ENCODE measurements at places on chromosomes 6 and 20.

- no peak for DNase-seq
Measured at GRCh38 chr6:132785936-132786335, 12.5 kb downstream of the SLC18B1 start.

- no peak for DNase-seq
Measured at GRCh38 chr20:1876217-1876921, 18.8 kb upstream of the SIRPA start.

DNA sequence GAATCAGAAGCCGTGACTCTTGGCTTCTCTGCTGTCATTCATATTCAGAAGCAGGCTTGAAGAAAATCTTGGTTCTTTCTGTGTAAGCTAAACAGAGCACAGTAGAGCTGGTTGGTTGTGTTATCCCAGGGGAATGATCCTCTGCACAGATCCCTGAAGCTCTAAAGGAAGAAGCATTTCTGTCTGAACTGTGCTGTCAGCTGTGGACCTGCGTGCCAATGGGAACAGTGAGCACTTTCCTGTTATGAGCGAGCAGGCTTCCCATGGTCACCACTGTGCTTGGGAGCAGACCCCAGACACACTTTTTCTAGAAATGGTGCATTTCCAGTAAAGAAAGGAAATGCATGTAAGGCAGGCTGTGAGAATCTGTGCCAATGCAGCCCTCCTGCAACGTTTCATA lies 490.2 kb downstream of the EPM2A start:
- DNase-seq, result no peak

- no peak for DNase-seq
Measured at GRCh38 chr20:9031991-9032390, 36.9 kb upstream of the PLCB4 start.

DNA sequence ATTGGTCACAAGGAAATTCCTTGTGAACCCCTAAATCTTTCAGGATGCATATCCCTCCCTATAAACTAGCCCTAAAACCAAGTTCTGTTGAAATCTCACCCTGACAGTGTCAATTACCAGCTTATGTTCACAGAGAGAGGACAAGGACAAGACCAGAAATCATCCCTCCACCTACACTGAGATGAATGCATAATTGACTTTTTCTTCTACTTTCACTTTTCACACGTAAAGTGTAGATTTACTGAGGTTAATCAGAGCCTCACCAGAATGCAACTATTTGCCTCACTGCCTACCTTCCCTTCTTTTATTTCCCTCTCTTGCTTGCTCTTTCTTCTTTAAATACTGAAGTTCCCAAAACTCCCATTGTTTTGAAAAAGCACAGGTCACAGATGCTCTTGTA lies 15.3 kb upstream of the NKAIN2 start:
- no peak for DNase-seq

DNA sequence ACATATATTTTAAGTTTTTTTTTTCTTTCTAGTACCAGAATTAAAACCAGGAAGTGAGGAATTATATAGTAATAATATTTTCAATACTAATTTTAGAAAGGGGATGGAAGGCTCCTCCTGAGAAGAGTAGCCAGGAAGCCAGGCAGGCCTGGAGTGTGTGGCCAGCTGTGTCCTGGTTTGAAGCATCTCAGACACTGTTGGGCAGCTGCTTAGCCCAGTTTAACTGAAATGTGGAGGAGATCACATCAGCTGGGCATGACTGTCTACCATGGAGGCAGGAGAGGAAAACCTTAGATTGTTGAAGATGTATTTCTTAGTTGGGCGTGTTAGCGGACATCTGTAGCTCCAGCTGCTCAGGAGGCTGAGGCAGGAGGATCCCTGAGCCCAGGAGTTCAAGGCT lies 142.2 kb downstream of the ARID1B start:
- DNase-seq, result no peak

DNA sequence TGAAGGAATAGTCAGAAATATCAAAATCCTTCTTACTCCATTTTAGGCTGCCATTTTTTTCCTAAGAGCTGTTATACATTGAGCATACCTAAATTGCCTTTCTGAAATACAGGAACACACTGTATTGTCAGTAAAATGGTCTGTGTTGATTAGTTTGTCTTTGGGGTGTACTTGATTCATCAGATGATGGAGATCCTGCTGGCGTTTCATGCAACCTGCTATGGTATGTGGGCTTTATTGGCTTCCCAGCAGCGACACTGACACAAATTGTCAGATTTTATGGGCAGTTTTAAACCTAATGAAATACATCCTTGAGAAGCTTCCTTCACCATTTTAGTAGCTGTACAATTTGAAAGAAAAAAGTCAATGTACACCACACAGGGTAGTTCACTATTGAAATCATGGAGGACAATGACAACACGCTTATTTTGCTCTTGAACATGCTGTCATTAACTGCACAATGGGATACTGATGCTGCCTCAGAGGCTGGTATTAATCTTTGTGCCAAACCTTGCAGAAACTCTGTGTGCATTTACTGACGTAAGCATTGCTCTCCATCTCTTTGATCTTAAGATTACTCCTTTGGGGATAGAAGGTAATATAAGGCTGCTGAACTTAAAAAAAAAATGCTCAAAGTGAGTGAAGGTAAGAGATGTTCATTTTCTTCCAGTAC lies 124.9 kb downstream of the LAMA2 start:
- no peak for DNase-seq

- DNase-seq, result no peak
Measured at GRCh38 chr20:8525017-8525343, 392.9 kb downstream of the PLCB1 start.

GRCh38 chr6:45365036-45365435 lies 12.7 kb downstream of the SUPT3H start:
- DNase-seq, result no peak

GRCh38 chr20:62363920-62364851 lies 2.9 kb downstream of the LAMA5 start:
- no peak for DNase-seq

DNA sequence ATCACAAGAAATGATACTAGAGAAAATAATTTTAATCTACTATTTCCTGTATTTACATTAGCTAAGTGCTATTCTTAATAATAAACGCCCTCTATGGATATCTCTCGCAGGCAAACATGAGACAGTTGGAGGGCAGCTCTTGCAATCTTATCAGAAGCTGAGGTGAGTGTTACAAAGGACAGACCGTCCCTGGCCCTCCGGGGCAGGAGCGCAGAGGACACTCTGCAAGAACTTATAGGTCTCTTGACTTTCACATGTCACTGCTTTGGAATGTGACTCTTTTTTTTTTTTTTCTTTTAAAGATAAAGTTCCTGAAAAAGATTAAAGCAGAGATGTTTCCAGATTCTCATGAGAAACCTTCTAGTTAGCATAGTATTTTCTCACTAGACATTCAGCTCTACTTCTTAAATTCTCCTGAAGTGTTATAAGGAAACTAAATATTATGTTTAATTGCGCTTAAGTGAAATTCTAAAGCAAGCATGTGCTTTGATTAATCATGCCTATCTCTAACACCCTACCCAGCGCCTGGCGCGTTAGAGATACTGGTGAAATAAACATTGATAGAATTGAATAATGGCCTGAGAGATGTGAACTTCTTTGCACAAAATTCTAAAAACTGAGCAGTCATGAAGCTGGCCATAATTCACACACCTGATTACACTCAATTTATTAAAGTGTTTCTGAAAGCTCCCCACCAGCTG lies 57.4 kb downstream of the SYTL3 start:
- DNase-seq, result no peak

DNA sequence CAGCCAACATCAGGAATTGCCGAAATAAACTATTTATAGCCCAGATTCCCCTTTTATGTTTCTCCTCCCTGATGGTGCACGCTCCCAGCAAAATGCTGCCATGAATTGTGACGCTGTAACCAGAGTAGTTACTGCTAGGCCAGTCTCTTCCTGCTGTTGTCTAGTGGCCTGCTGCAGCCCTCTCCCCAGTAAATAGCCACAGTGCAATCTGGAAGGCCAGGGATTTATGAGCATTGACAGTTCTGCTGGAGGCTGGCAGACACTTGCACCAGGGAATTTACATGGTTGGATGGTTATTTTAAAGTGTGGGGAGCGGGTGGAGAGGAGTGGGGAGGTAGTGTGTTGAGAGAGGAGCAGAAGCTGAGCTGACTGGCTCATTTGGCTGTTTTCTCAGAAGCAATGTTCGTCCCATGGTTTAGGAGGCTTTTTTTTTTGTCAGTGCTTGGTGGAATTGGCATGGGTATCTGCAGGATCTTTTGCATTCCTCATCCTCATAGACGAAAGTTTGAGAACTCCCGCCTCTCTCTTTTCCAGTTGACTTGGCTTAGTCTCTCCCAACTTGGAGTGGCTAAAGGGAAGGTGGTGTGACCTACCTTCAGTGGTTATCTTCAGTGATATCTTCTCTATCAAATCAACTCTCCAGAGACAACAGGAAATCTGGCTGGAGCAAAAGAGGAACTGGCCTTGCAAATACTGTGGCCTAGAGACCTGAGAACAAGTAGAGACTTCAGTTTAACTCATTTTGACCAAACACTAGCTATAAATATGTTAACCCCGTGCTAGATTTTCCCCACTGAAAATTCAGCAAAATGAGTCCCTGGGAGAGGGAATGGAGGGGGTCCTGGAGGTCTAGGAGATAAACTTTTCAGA lies 99.3 kb upstream of the VSTM2L start:
- peak; percentile 72 for DNase-seq

- no peak for DNase-seq
Measured at GRCh38 chr6:49668083-49668511, 31.5 kb upstream of the RHAG start.

DNA sequence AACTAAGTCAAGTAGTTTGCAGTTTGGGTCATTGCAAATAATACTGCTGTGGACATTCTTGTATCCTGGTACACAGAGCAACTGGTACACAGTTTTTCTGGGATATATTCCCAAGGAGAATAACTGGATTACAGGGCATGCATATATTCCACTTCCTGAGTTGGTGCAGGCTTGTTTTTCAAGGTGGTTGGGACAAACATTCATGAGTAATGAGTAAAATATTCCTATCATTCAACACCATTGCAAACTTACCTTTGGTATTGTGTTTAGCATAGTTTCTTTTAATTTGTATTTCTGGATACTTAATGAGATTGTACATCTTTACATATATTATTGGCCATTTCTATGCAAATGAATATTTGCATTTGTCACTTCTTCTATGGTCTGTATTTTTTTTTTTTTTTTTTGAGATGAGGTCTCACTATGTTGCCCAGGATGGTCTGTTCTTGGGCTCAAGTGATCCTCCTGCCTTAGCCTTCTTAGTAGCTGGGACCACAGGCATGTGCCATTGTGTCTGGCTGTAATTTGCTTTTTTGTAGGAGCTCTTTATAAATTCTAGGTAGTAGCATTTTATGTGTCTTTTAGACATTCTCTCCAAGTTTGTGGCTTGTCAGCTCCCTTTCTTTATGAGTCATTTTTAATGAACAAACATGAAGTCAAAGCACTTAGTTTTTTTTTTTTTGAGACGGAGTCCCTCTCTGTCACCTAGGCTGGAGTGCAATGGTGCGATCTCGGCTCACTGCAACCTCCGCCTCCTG lies 158.7 kb downstream of the SOX4 start:
- no peak for DNase-seq

DNA sequence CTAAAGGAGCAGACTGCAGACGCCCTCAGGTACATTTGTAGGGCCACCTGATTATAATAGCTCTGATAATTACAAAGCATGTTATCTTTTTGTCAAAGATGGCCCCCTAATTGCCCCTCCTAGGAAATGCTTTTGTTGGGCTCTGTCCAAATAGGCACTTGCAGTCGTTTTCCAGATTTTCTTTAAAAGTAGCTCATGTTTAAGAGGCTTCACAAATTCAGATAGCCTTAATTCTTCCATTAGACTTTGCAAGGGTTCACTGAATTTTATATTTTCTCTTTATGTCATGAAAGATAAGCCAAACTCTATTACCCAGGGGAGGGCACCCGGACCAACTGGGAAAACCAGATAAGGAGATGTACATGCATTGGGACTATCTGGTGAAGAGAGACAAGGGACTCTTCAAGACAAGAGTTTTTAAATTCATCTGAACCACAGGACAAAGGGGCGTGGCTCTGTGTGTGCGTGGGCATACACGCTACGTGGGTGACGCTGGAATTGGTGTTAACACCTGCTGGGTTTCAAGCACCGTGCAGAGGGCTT lies 95.6 kb downstream of the TOX2 start:
- DNase-seq, result no peak

DNA sequence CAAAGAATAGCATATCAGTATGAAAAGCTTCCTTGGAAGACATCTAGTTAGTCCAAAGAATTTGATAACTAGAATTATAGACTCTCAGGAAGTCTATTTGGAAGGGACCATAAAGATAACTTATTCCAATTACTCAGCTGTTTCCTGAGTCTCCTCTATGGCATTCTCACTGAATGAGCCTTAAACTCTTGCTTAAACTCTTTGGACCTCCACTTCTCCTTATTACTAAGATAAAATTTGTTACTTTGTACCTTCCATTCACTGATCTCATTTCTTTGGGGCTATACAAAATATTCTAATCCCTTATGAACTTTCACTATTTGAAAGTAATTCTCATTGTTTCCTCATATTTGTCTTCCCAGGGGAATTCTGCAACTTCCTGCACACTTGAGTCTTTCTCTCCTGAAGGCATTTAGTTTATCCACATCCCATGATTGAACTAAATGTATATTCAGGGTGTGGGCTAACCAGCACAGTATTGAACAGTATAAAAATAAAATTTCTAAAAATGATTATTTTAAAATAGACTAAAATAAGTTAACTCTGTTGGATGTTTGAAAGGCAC lies 67.1 kb upstream of the NOTCH4 start:
- no peak for DNase-seq

DNA sequence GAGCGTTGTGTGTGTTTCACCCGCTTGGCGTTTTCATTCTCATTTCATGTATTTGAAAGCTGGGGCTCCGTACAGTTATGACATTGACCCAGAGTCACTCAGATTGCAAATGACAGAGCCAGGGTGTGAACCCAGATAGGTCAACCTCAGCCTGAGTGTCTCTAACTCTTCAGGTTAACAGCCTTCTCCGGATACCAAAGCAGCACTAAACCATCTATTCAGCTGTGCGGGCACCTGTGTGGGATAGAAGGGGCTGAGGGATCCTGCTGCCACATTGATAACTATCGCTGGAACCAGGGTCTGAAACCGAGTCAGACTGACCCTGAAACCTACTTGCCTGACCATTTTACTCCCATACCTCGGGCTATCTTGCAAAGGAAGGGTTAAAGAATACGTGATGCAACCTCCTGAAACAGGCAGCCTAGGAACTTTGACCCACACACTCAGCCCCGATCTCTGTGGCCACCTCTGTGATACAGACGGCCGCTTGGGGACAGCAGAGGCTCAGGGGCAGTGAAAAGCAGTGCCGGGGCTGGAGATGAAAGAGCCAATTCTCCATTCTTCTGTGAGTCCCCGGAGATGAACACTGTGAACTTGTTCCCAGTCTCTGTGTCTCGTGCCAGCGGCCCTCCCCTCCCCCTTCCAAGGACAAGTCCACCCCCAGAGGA lies 233.5 kb upstream of the QKI start:
- DNase-seq, result peak; percentile 79

- peak; percentile 35 for DNase-seq
Measured at GRCh38 chr20:20814685-20815084, 102.2 kb upstream of the RALGAPA2 start.

GRCh38 chr20:62792940-62793756 lies 3.1 kb upstream of the MRGBP start:
- DNase-seq, result no peak

DNA sequence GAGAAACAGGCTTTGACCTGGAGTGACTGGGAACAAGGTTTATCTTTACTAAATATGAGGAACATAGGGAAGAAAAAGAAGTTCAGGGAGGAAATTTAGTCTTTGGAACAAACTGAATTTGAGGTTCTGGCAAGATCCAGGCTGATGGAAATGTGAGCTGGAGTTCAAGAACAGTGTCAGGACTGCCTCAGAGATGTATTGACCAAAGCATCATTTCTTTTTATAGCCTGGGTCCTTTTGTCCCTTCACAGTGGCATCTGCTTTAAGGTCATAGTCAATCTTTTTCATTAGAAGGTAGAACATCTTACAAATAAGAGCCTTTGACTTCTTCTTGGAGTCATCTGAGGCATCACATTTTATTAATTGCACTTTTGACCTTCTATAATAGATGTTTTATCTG lies 326.5 kb upstream of the QKI start:
- DNase-seq, result no peak

Measured in MV-4-11 (cell line).